Amniotic epithelial cell (primary cell): ENCODE measurements at places on chromosomes 13 and 19.

- DNase-seq: peak; percentile 86
These were observed 1.0 kb downstream of the FSTL3 start for GRCh38 chr19:677201-677600.

GRCh38 chr13:45257638-45258333 lies 56.9 kb upstream of the KCTD4 start:
- DNase-seq: peak; percentile 55

DNA sequence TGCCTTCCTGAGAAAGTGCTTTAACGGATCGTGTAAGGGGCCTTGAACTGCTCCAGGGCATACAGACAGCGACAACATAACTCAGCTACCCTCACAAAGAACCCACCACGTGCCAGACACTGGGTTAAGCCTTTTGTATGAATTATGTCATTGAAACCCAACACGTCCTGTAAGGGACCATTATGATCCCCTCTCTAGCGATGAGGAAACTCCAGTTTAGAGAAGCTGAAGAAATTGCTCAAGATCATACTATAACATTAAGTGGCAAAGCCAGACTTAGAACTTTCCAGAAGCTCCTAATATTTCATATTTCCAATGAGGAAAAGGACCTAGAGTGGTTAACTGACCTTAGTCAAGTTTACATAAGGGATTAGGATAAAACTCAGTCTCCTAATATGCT lies 57.0 kb upstream of the RAP2A start:
- DNase-seq: no peak

DNA sequence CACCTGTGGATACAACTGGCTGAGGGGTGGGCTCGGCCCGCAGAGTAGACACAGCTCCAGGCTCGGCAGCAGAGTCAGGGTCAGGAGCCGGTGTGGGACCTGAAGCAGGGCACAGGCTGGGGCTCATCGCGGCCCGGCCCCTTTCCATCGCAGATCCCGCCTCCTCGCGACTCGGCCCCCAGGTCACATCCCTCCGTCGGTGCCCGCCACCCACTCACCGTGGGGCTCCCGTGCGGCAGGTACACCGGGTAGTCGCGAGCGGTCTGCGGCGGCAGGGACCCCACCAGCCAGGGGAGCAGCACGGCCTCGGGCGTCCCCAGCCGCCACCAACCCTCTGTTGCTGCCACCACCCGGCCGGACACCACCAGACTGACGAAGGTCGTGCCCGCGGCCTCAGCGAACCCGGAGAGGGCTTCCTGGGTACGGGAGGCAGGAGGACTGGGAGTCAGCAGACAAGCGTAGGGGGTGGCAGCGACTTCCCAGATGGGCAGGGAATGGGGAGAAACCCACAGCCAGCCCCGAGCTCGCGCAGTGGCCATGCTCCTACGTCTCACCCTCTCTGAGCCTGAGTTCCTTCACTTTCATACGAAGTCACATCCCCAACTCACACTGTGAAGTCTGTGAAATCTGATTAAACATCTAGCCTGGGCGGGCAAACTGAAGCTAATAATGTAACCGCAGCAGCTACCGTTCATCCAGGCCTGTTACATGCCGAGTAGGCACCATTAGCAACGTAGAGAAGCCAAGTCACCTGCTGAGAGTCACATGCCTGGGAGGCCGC lies 3.7 kb downstream of the FUZ start:
- DNase-seq: peak; percentile 26

DNA sequence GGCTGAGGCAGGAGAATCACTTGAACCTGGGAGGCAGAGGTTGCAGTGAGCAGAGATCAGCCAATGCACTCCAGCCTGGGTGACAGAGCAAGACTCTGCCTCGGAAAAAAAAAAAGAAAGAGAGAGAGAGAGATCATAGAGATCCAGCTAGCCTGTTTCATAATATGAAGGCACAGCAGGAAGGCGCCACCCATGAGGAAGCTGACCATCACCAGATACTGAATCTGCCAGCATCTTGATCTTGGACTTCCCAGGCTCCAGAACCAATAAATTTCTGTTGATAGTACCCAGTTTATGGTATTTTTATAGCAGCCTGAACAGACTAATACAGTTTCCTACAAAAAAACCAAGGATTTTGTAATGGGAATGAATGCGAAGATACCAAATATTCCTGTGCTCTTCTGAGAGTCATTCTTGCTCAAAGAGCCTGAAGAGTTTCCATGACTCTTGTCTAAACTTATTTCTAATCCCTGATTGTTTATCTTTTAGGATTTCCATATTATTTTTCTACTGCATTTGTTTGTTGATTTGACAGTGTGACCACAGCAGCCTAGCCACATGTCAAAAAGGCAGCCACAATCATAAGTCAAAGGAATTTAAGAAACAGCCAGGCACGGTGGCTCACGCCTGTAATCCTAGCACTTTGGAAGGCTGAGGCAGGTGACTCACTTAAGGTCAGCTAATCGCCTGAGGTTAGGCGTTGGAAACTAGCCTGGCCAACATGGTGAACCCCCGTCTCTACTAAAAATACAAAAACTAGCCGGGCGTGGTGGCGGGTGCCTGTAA lies 37.7 kb upstream of the PDCD5 start:
- peak; percentile 91 for DNase-seq

DNA sequence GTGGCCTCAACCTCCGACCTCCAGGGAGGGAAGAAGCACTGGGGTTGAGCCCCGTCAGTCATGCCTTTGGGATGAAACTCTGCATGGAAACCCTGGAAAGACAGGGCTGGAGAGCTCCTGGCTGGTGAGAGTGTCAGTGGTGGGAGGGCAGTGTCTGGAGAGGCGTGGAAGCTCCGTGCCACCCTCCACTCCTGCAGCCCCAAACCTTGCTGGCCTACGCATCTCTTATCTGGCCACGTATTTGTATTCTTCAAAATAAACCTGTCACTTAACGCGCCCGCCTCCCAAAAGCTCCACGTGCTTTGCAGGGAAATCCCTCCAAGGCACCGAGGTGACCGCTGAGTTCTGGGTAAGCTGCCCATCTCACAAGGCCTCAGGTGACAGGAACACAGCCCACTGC lies 84.3 kb downstream of the TEX29 start:
- DNase-seq: no peak

DNA sequence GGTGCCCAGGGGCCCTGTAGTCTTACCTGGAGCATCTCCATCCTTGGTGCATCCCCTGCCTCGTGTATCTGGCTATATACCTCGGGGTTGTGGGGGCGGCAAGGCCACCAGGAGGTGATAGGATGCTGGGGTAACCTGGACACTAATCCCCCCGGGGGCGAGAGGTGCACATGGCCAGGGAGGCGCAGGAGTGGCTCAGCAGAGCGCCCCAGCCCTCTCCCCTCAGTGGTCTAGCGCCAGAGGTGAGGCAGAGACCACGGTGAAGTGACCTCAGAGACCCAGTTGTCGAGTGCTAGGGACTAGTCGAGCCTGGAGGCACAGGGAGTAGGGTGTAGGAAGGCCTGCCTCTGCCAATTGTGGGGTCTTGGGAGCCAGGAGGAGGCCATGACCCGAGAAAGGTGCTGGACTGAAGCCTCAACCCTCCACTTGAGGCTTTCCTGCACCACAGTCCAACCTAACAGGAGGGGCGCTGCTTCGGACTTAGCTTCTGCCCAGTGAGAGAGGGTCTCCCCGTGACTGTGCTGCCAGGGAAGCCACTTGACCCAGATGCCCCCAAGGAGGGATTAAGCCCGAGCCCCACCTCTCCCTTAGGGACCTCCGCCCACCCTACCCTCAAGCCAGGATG lies at the start of gene LHB:
Gene LHB, minus strand, starts transcription at position 51 of the 625 bp plus-strand sequence. Its CDS starts 10 bp downstream, at position 41.
- DNase-seq: no peak

DNA sequence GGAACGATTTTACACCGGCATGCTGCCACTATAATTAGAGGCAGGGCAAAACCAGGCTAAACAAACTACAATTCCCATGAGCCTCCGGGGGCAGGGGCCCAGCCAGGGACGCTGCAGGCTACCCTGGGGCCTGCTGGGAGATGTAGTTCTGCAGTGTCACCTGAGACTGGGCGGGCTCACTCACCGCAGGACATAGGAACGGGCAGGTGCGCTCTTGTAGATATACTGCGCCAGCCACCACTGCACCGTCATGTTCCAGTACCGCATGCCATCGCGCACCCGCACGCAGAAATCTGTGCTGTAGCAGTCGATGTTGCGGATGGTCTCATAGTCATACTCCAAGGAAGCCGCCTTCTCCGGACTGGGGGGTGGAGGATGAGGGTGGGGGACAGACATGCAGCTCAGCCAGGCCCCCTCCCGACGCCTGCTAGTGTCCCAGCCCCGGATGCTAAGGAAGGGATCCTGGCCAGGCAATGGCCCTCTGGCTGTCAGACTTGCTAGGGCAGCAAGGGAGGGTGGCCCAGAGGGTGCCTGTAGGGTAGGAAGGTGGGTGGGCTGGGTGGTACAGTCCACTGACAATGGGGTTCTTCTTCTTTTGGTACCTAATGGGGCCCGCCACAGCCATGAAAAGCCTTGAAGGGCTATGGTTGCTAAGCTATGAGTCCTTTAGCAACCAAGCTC lies 5.8 kb upstream of the TMC4 start:
- no peak for DNase-seq

DNA sequence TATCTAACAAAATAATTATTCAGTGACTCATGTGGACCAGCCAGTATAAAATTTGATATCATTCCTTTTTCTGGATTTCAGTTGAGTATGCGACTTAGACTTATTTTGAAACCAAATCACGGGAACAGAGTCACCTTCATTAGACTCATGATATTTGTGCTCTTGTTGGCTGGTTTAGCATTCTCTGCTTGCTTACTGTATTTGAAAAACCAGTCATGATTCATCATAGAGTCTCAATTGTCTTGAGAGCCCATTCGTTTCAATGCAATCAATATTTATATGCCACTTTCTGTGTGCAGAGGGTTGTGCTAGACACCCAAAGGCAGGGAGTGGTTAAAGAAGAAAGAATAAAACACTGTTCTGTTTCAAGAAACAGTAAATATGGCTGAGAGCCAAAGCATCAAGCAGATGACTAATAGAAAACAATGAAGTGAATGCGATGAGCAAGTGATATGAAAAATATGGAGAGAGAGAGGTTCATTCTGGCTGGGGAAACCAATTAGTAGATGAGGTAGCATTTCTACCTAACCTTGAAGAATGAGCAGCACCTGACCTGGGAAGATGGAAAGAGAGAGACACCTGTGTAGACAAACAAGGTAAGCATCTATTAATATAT lies 99.6 kb upstream of the MBNL2 start:
- peak; percentile 85 for DNase-seq

DNA sequence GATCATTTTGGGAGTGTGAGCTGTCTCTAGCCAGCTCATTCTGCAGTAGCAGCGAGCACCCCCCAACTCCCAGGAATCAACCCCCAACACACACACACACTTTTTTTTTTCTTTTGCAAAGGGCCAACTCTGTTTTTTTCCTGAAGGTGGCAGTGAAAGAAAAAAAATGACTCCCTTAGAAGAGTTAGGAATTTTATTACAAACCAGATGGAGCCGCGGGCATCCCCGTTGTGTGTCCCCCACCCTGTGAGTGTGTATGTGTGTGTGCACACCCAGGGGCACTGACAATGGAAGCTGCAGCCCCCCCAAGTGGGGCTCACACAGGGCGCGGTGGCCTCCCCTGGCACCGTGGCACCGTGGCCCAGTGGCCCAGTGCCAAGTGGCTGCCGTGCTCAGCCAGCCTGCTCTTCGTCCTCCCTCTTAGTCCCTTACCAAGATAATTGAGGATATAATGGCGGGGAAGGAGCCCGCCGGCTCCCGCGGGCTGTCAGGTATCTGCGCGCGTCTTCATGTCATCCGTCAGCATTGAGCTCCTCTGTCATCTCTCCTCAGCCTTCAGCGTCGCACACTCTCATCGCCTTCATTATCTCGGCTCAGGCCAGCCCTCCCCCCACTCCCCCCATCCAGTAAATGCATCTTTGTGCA lies 314.1 kb downstream of the ZNF536 start:
- no peak for DNase-seq

- peak; percentile 56 for DNase-seq
These were observed 170.6 kb downstream of the FLT1 start for GRCh38 chr13:28324181-28324789.

GRCh38 chr13:27708325-27708724 lies 84.0 kb upstream of the GSX1 start:
- DNase-seq: no peak

GRCh38 chr19:42054205-42054604 lies 15.8 kb downstream of the GRIK5 start:
- no peak for DNase-seq

DNA sequence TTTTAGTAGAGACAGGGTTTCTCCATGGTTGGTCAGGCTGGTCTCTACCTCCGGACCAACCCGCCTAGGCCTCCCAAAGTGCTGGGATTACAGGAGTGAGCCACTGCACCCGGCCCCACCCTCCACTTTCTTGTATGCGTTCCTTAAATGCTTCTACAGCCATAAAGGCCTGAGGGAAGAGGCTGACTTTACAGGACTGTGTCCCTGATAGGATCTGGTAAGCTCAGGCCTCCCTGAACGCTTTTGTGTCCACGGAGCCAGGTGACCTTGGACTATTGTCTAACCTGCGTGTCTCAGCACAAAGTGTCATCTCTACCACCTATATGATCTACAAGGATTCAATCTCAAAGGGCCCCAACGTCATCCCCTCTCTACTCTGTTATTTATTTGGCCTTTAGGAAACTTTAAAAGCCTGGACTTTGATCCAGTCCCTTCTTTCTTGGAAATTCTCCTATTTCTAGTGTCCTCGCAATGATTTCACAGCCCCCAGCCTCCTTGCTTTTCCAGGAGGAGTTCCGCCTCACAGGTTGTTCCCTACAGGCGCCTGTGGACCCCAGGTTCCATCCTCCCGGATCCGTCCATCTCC lies 701 bp downstream of the ZNF552 start:
- no peak for DNase-seq

DNA sequence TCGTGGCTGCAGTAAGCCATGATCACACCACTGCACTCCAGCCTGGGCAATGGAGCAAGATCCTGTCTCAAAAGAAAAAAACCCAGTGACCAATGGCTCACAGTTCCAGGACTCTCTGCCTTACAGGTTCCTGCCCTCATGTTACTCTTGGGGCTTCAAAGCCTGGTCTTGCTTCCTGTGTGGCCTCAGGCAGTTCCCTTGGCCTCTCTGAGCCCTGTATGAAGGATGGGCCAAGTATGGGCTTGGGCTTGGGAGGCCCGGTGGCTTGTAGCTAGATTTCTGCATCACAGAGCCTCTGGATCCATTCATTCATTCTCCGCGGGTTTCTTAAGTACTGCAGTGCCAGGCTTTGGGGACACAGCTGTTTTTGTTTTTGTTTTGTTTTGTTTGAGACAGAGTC lies 780 bp upstream of the TSPAN16 start:
- no peak for DNase-seq

GRCh38 chr13:37534676-37535075 lies 63.9 kb downstream of the POSTN start:
- no peak for DNase-seq
